ENCODE measurements at places on chromosomes 3 and 15. TPM values are rescaled to one million over a fixed set of nuclear protein-coding genes. Genes with fewer than 3 reads are reported as not detected.

- peak; percentile 31 for DNase-seq
Observed at GRCh38 chr3:48069339-48069738, 53.1 kb upstream of the MAP4 start.

DNA sequence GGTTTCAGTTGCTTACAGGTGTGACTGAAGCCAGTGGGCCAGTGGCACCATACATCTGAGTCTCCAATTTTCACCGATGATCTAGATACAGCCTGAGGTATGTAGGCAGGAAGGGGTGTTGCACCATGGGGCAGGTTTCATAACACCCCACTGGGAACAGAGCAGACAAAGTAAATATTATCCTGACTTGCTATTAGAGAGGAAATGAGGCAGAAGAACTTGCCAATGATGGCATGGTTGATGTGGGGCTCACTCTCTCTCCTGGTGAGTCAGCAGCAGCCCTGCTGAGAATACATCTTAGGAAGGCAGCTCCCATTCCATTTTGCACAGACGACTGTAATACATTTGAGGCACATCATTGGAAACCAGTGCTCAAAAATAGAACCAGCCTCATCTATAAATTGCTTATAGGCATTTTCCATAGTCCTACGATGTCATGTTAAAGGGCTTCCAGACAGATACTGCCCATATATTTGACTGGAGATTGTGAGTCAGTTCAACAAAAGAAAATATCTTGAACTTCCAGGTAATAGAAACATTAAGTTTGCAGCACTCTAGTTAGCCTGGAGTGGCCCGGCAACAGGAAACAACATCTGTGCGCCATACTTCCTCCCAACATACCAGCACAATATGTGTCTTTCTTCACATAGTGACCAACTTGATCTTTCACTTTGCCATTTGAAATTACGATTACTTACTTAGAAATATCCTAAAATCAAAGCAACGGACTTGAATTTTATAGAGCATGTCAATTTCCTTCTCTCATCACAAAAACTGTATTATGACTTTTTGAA is 175.5 kb downstream of the NECTIN3 start:
- no peak for DNase-seq

DNA sequence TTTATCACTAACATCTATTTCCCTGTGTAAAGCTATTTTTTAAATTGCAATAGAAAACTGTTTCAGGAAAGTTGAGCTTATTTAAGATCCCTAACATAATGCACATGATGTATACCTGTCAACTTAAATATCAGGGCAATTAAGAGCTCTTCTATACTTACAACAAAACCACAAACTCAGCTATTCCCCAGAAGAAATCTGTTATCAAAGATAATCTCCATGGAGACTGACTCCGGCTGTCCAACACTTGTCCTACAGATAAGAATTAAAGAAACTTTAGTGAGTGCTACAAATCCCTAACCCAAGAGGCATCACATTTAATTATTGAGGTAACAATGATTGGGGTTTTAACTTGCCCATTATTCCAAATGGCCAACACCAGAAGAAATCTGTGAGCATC is 3.4 kb downstream of the SELENOK start:
- no peak for DNase-seq

- DNase-seq, result no peak
Observed at GRCh38 chr3:49653621-49654020, 20.5 kb upstream of the APEH start.

DNA sequence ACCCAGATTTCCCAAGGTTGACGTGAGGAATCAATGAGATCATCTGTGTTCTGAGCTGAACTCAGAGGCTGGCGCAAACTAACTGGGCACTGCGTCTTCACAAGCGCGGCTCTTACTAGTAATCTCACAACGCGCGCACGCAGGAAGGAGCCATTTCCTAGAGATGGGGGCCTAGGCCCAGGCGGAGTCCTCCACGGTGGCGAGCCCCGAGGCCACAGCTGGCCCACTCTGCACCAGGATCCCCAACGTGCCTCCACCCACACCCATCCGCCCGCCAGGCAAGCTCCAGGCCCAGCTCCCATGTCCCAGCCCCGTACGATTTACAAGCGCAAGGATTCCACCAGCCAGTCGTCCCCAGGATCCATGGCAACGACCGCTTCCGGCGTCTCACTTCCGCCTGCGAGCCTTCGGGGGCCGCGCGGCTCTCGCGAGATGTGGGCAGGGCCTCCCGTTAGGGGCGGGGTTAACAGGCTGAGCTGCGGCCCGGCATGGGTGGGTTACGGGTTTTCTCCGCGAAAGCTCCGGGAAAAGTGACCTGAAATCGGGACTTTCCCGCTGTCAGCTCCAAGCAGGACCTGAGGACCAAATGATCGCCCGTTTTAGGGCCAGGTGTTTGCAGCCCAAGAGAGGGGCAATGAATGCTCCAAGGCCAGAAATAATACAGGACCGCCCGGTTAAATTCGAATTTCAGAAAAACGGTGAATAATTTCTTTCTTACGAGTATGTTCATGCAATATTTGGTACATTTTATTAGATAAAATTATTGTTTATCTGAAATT is at the start of gene WDR73:
Gene WDR73, minus strand, starts transcription at position 374 of the 779 bp plus-strand sequence. Its CDS starts 9 bp downstream, at position 365.
- peak; percentile 95 for DNase-seq

GRCh38 chr3:150179330-150179729 is 208.6 kb upstream of the PFN2 start:
- DNase-seq, result no peak

DNA sequence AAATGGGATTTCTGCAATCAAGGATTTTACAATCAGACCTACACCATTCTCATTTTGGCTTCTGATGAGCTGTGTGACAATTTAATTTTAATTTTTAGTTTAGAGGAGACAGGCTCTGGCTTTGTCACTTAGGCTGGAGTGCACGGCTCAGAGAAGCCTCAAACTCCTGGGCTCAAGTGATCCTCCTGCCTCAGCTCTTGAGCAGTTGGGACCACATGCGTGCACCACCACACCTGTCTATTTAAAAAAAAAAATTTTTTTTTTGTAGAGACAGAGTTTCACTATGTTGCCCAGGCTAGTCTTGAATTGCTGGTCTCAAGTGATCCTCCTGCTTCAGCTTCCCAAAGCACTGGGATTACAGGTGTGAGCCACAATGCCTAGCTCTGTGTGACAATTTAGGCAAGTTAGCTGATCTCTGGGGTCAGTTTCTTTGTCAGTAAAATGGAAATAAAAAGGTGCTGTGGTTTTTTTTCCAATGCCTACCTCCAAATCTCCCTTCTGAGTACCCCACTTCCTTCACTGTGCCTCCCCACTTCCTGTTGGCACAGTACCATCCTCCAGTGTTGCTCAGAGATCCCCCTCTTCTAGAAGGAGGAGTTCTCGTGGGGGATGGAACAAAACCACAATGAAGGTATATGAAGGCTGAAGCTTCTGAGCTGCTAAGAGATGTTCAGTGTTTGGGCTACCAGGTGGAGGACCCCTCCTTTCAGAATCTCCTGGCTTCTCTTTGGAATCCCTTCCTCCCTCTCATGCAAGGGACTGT is 54.1 kb upstream of the GSK3B start:
- no peak for DNase-seq

Gene EXD1
- 0.01 TPM for polyA plus RNA-seq

Gene IL1RAP
- polyA plus RNA-seq, result 9.7 TPM

DNA sequence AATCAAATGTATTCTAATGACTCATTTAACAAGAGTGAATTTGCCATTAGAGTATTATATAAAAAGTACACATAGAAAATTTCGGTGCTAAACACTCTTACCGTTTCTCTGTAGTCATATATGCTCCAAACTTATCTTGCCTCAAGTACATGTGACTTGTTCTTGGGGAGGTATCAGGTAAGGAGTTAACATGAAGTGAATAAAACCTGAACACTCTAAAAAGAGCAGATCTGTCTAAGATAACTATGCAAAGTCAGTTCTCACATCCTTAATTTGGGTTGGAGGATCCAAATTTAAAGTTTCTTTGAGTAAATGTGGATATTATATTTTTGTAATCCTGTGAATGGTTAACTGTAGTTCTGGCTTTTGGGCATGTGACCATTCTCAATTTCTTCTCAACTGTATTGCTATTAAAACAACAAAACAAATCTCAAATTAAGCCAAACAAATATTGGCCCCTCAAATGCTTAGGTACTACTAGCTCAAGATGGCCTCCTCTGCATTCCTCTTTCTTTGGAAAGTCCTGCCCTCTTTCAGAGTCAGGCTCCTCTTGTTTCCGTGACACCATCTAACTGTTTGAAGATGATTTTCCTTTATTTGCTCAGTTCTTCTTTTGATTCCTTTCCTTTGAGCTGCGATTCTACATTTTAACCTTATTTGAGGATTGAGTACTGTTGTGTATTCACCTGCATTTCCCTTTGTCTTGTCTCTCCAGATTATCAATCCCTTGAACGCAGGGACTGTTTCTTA is 4.2 kb downstream of the EDEM1 start:
- no peak for DNase-seq

Gene SHISA5
- polyA plus RNA-seq, result 200 TPM

GRCh38 chr3:171811295-171811912 is 1.1 kb upstream of the PLD1 start:
- peak; percentile 50 for DNase-seq
